Activated naive CD8-positive, alpha-beta T cell treated with anti-CD3 and anti-CD28 coated beads, Interleukin-2, amount 10 ng/mL, durations not matched to agents 7 days and 5 days (primary cell): ENCODE measurements at places on chromosomes 11 and 22. TPM values are rescaled to one million over a fixed set of nuclear protein-coding genes. Genes with fewer than 3 reads are reported as not detected.

The CFAP300 gene
- total RNA-seq: not detected

The BEST1 gene
- 0.20 TPM for total RNA-seq

The PDE2A gene
- total RNA-seq: 0.83 TPM

The BDNF gene
- total RNA-seq: not detected

The C22orf42 gene
- not detected for total RNA-seq

The RAPSN gene
- 0.91 TPM for total RNA-seq

The MIOX gene
- not detected for total RNA-seq

The DGCR2 gene
- total RNA-seq: 38.3 TPM

The FGF3 gene
- not detected for total RNA-seq

The ZP1 gene
- 0.60 TPM for total RNA-seq

The STT3A gene
- total RNA-seq: 86.7 TPM

The USP2 gene
- 0.83 TPM for total RNA-seq

The ANGPTL5 gene
- not detected for total RNA-seq

- DNase-seq: no peak
Observed at GRCh38 chr11:129719037-129719436, 96.6 kb upstream of the TMEM45B start.

DNA sequence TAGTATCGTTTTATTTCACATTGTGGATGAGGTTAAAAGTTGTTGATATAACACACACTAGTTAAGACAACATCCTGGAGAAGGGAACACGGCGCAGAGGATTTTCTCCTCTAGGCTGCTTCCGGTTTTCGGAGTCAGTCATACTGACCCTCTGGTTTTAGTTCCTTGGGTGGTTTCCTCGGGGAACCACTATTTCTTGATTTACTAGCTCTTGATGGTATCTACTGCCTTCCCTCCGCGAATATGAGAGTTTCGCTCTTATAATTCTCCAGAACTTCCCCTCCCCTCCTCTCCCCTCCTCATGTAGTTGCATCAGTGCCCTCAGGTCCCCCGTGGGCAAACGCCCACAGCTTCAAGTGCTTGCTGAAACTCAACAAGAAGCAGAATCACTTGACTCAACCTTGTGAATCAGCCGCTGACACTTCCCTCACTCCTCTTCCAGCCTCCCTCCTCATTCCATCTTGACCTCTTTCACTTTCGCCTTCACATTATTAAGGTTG is 15.9 kb upstream of the APOBEC3A start:
- DNase-seq: no peak

DNA sequence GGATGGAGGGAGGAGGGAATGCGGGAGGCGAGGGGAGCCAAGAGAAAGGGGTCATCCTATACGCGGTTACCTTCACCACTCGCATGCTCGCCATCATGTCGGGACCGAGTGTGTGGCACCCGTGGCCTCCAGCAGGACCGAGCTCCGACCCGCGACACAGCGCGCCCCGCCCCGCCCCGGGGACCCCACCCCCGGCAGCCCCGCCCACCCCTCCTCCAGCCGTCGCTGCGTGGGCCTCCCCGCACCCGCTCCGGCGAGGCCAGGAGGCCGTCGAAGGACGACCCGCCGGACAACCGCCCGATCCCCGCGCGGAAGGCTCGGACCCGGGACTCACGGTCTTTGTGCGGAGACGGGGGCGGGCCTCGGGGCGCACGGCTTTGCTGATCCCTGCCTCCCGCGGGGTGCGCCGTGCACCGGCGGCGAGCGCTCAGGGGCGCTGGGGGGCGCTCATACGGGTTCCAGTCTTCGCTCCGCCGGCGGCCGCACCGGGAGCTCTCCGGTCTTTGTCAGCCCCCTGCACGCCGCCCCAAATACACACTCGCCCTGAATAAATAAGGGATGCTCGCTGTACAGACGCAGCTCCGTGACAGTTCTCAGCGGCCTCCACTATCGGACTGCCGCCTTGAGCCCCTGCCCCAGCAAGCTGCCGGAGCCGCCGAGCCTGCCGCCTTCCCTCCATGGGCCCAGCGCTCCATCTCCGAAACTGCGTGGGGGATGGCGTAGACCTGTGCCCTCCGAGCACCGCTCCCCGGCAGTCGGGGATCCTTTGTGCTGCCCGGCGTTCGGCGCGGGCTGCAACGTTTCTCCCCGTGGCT is at the start of gene UBE2L6:
UBE2L6 (minus strand) TSS at position 158 of the 815 bp plus-strand sequence; CDS start at position 97, 61 bp downstream.
- peak; percentile 94 for DNase-seq

GRCh38 chr11:106087815-106088435 is 10.5 kb downstream of the AASDHPPT start:
- DNase-seq: peak; percentile 37

DNA sequence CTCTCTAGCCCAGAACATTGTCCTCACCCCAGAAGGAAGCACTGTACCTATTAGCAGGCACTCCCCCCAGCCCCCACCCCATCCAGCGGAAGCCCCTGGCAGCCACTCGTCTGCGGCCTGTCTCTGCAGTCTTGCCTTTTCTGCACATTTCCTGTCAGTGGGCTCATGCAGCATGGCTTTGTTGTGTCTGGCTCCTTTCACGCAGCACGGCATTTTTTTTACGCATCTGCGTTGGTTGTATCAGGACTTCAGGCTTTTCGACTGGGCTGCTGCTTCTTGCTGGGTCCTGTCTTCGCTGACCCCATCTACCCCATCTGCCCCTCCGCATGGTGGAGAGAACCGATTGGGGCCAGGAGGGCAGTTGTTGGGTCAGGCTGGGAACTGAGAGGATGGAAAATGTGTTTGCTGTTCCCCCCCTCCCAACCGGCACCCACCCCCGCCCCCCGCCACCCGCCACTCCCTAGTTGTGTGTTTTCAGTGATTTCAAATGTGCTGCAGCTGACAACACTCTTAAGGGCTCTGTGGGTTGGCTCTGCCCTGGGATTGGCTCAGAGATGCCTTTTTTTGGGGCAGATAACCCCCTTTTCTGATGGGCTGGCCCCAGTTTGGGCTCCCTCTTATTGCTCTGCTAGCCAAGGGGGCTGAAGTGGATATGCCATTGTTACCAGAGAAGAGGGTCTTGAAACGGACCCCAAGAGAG is 110.0 kb downstream of the KIAA1671 start:
- DNase-seq: peak; percentile 66

- no peak for DNase-seq
Observed at GRCh38 chr11:73524774-73525173, 73.1 kb downstream of the FAM168A start.

- DNase-seq: no peak
Observed at GRCh38 chr11:57417056-57417455, 9.9 kb downstream of the SLC43A3 start.

DNA sequence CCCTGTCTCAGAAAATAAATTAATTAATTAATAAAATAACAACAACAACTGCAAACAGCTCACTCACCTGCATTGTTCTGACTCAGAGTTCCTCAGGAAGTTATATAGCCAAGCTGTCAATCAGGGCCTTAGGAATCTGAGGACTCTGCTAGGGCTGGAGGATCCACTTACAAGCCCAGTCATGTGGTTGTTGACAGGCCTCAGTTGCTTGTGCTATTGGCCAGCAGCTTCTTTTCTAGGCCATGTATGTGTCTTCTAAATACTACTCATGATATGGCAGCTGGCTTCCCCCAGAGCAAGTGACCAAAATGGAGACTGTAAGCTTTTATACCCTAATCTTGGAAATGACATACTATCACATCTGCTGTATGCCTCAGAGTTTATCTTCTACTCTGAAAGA is 20.8 kb upstream of the ATP5MG start:
- no peak for DNase-seq

GRCh38 chr11:119876841-119877240 is 147.8 kb upstream of the NECTIN1 start:
- DNase-seq: no peak

- no peak for DNase-seq
Observed at GRCh38 chr11:78400116-78400515, 17.5 kb downstream of the GAB2 start.

DNA sequence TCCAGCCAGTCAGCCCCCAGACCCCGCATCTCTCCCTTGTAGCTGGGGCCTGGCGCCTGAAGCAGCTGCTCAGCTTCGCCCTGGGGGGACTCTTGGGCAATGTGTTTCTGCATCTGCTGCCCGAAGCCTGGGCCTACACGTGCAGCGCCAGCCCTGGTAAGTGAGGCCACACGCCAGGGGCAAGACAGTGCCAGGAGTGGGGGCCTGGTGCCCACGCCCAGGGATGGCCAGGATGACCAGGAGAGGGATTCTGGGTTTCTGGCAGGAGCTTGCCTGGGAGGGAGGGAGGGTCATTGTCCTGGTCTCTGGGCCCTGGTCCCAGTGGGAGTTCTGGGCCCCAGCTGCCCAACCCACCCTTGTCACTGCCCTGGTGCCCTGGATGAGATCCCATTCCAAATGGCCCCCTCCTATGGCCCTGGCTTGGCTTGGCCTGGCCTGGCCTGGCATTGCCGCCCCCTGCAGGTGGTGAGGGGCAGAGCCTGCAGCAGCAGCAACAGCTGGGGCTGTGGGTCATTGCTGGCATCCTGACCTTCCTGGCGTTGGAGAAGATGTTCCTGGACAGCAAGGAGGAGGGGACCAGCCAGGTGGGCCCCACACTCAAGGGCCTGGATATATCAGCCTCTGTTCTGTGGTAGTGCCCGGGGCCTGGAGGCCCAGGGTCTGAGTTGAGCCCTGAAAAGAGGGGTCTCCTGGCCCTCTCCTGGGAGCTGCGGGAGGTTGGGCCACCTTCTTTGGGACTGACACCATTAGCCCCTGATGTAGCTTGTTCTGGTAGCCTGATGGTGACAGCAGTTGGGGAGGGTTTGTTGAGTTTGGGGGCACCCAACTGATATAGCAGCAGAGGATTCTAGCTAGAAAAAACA is 3.7 kb downstream of the SLC39A13 start:
- DNase-seq: peak; percentile 77

DNA sequence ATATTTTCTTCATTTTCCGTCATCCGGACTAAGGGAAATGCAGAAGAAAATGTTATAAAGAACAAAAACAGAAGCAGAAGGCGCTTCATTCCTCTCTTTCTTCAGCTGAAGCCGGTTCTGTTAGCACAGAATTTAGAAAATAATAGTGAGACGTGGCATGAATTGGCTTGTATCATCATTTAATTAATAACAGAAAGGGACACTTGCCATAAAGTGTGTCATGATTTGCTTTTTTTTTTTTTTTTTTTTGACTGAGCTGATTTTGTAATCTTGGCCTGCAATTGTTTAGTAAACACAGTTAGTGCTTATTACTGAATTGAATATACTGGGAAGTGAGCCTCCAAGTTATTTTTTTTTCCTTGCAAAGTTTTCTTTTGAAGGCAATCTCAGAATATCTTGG is at the start of gene MMP27:
MMP27 (minus strand) TSS at position 144 of the 400 bp plus-strand sequence; CDS start at position 89, 55 bp downstream.
- no peak for DNase-seq

DNA sequence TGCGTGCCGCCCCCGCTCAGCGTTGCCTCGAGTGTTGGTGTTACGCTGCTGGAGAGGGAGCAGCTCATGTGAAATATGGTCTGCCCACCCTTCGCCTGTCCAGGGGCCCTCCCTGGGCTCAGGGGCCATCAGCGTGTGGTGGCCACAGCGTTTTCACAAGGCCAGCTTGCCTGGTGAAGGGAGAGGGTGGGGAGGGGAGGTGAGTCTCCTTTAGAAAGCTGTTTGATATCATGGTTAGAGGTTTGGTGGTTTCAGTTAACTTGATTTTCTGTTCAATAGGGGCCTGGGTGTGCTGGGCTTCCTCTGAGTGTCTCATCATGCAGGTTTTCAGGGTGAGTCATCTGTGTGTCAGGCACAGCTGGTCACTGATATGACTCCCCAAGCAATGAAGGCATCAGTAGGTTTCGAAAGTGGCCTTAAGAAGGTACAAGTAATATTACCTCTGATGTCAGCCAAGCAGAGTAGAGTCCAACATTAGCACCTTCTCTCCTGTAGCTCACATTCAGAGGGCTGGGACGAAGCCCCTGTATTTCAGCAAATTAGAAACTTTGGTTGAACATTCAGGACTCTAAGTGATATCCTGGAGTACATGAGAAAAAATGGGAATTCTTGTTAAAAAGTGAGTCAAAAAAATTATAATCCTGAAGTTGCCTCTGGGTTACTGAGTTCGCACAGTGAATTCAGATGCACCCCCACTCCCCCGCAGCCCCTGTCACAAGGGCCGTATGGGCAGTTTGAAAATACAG is 172.5 kb downstream of the TBC1D22A start:
- DNase-seq: no peak

GRCh38 chr11:117796872-117797529 is at the start of gene DSCAML1:
TSS of gene DSCAML1 (minus strand) at chr11:117797216. CDS start at chr11:117797079, 137 bp downstream.
- DNase-seq: peak; percentile 65

DNA sequence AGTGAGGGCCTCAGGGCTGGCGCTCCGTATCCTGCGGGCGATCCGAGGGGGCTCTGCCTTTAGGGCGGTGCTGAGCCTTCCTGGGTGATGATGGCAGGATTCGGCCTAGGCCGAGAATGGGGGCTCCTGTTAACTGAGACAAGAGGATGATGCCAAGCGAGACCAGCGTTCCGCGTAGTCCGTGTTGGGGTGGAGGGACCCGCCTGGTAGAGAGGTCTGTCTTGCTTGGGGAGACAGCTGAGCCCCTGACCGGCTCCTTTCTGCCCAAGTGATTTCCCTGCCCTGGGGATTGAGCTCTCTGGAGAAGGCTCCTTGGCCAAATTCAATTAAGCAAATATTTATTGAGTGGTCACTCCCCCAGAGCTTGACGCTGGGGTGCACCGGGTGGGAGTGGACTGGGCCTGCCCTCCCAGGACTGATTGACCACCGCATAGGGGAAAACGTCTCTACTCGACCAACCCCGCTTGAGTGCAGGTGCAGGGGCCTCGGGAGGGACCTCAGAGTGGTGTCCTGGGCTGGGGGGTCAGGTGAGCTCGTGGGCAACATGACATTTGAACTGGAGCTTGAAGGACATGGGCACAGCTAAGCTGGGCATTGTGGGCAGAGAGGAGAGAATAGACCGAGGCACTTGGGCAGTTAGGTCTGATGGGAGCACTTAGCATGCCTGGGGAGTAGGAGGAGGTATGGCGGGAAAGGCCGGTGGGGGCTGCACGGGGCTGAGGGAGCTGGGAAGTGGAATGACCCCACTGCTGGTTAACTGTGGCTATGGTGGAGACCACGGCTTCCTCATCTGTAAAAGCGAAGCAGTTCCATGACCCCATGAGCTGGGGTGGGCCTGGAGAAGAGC is 1.1 kb downstream of the GNAZ start:
- peak; percentile 21 for DNase-seq

GRCh38 chr22:46131151-46131587 is 19.2 kb upstream of the PPARA start:
- no peak for DNase-seq

GRCh38 chr11:96062134-96062533 is 138.2 kb upstream of the MTMR2 start:
- DNase-seq: no peak

DNA sequence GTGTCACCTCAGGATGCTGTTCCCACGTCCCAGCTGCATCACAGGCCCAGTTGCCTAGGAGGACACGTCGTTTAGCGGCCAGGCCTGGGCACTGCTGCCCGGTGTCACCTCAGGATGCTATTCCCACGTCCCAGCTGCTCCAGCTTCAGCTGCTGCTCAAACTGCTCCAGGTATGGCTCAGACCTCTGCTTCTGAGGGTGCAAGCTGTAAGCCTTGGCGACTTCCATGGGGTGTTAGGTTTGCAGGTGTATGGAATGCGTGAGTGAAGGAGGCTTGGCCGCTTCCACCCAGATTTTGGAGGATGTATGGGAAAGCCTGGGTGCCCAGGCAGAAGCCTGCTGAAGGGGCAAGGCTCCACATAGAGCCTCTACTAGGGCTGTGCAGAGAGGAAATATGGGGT is 205.3 kb upstream of the B3GAT1 start:
- no peak for DNase-seq

- no peak for DNase-seq
Observed at GRCh38 chr11:121318848-121319834, 26.6 kb downstream of the SC5D start.

GRCh38 chr11:33687733-33688479 is 12.7 kb downstream of the C11orf91 start:
- no peak for DNase-seq

- no peak for DNase-seq
Observed at GRCh38 chr22:19120829-19121630, 1.2 kb downstream of the DGCR2 start.

- no peak for DNase-seq
Observed at GRCh38 chr11:70031631-70032469, 46.3 kb upstream of the ANO1 start.
